NCI-H460 (cell line): ENCODE measurements at places on chromosomes 3 and 15.
A peak's percentile ranks its signal among the peaks of the same experiment; 100 is the strongest.

DNA sequence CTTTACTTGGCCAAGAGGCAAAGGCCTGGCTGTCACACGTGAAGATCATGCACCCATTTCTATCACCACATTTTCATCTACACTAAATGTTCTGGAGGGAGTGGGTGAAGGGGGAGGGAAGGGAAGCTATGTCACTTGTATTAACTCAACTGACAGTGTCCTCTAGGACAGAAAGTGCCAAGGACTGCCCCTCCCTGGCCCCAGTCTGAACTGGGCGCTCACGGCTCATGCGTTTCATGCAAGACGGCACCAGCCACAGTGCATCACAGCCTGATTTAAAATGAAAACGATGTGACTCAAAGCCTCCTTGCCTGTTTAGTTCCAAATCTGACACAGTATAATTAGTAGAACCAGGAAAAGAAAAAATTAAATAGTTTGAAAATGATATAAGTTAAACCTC, 20.8 kb upstream of the RAD18 start:
- no peak for DNase-seq

DNA sequence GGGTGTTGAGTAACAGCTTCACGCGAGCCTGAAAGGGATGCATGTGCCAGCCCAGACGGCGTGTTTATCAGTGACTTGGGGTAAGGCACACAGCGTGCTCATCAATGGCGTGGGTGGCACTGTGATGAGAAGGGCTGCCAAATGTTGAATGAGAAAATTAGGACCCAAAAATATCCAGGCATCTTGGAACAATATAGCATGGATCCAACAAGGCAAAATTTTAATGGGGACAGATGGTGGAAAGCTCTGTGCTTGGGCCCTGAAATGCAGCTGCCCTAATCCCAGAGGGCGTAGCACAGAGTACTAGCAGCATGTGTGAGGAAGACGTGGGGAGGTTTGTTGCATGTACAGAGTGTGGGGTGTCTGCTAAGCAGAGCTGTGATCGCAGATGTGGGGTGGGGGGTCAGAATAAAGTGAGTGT, 48.9 kb downstream of the SSUH2 start:
- no peak for DNase-seq

DNA sequence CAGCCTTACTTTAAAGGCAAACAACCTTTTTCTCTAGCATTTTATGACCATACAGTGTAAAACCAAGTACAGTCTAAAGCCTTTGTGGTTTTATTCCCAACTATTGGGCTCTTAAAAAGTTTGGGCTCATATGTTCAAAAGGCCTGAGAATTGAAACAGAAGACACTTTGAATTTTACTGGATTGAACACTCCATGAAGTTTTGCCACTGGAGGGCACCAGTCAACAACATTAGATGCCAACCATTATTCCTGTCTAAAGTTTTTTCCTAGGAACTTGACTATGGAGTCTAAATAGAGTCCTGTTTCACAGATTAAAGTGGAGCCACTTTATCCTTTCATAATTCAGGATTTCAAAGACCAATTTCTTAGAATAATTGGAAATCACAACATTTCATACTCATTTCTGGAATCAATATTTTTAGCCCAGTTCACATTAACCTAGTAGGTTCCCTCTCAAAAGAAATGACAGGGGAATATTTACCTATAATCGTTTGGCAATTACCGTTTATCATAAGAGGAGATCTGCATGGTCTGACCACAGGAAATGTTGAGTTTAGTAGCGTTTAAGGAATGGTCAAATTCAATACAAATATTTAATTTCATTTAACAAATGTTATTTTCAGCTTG, 244.1 kb upstream of the PDZRN3 start:
- peak; percentile 21 for DNase-seq

DNA sequence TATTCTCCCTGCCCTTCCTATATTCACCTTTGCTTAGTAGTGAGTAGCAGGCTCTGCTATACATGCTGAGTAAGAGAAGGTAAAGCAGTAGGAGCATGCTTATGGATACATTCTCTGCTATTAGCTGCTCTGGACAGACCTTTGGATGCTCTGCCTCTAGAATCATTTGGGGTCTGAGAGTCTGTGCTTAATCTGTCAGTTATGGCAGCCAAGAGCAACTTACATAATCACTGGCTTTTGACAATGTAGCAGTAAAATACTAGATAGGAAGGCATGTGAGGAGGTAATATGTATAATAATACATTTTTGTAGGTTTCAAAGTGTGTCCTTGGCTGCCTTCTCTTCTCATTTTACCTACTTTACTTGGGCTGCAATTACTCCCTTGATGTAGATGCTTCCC, 277.7 kb downstream of the GAP43 start:
- DNase-seq: no peak

DNA sequence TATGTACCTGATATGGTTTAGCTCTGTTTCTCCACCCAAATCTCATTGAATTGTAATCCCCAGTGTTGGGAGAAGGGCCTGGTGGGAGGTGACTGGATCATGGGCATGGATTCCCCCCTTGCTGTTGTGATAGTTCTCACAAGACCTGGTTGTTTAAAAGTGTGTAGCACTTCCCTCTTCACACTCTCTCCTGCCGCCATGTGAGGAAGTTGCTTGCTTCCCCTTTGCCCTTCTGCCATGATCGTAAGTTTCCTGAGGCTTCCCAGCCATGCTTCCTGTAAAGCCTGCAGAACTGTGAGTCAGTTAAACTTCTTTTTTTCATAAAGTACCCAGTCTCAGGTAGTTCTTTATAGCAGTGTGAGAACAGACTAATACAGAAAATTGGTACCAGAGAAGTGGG, 93.1 kb downstream of the C3orf70 start:
- DNase-seq: no peak
